ENCODE measurements at places on chromosomes 2 and 18.

DNA sequence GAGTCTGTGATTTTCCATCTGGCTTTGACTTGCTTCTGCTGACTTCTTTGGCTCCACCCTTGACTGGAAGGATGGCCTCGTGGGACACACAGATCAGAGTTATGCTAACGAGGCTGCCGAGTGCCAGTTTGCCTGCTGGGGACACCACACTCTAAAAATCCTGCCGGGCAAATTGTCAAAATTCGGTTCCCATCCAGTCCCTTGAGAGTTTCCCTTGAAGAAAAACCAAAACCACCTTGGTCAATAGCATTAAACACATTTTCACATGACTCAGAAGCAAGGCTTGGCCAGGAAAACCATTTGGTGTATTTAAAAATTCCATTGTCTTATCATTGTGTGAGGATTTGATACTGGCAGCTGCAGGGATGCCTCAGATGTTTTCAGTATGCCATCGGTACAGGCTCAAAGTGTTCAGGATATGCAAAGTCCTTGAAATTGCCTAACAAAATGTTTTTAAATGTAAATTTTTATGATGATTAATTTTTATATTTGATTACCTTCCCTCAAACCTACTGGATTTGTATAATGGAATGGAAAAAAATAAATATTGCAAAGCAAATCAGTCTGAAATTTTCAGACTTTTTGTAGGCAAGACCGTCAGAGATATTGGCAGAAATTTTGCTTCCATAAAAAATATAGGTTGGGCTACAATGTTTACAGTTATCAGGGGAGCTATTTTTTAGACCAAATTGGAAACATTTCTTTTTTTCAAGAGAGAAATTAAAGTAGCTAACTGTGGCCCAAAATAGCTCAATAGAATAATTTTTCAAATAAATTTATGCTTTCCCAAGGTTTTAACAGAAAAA, 41.6 kb downstream of the KCNE4 start:
- DNase-seq, result peak; percentile 84

DNA sequence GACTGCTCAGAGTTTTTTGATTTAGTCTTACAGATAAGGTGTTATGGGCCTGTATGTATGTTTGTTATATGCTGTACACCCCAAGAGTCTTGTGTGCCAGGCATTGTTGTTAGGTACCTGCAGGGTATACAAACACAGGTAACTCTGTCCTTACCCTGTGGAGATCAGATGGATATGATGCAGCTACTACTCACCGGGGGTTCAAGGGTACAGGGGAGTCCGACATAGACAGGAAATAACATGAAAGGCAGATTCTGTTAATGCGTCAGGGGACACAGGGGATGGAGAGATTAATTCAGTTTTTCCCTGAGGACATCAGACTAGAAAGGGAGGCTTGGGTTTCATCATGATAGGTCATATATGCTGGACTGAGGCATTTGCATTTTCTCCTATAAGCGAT, 31.3 kb downstream of the TRAK2 start:
- DNase-seq, result no peak

DNA sequence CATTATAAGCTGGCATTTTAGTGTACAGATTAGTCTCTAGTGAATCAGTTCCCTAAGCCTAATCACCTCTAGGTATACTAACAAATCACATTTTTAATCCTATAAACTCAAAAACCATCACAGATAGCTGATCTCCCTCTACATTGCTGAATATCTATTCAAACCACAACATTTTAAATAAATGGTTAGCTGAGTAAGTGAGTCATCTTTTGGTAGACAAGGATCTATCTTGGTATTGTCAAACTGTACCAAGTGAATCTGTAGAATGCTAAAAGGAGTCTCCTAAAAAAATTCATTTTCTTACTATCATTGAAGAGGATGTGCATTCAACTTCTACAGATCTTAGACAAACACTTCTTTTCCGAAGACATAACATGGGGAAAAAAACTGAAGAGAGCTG, 40.7 kb downstream of the INO80D start:
- DNase-seq, result peak; percentile 59

DNA sequence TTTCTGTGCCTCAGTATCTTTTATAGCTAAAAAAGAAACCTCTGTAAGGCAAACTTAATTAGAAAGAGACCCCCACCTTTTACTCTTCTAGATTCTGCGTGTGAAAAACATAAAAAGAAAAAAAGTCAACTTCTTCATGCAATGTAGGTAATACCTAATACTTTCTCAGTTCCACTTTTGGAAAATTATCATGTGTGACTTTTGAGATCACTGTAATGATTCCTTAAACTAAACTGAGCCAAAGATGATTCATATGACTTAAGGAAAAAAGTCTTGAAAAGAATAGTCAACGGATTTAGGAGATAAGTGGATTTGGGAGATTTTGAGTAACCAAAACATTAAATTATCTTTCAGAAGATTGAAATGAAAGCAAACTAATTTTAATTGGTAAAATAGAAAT, 48.9 kb downstream of the PLEKHA3 start:
- DNase-seq, result no peak
